ENCODE measurements at places on chromosomes 16 and 17.

- DNase-seq = no peak
Observed at GRCh38 chr16:69319381-69319780, 8.2 kb downstream of the VPS4A start.

DNA sequence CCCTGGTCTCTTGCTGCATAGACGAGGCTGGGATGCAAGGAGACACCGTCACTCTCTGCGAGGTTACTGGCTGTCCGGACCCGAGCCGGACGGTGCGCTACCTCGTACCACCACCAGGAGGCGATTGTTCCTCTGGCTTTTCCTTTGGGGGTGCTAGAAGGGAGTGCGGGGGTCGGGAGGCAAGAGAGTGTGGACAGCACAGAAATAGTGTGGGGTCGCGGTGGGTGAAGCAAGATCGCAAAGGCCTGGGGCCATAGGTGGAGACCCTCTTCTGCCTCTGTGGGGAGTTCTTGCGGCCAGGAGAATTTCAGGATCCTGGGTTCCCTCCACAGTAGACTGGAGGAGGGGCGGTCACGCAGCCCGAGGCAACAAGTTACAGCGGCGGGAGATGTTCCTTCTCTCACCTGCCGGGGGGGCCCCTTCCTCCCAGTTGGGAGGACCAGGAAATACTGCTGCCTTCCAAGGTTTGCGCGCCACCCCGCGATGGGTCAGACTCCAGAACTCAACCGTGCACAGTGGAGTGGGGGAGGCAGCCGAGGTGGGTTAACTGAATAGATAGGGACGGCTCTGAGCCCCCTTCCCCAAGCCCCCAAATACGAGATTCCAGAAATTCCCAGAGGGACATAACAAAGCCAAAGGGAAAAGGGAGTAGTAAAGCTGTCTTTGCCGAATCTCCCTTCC lies 6.9 kb downstream of the PHOSPHO1 start:
- no peak for DNase-seq

DNA sequence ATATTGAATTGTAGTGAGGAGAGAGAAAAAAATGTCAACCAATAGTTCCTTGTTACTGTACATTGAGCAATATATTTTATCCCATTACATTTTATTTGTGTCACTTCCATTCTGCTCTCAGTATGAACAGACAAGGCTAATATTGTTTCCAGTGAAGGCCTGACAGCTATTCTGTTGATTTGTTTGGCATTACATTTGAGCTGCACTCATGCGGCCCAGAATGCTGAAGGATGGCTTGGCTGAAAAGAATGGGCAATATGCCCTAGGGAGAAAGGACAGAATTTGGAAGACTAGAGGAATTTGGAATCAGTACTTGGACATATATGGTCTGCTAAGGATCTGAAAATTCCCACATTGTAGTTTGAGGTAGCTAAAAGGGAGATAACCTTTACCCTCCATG lies 1294.4 kb downstream of the CDH8 start:
- no peak for DNase-seq

DNA sequence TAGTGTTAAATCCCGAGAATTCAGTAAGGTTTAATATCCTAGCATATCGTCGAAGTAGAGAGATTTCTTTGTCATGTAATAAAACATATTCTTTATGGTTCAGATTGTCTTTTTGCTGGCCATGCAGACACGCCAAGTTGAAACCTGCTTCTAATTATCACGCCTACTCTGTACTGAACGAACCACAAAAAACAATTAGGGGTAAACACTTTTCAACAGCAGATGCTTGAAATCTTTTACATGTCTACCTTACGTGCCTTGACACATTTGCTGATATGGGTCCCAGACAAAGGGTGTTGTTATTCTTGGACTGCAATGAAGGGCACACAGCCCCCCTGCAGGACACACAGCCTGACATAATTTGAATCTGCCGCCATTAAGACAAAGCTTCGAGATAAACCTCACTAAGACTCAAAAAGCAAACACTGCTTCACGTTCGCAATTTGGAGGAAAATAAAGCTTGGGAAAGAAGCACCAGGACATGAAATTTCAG lies 13.3 kb downstream of the WIPI1 start:
- no peak for DNase-seq

DNA sequence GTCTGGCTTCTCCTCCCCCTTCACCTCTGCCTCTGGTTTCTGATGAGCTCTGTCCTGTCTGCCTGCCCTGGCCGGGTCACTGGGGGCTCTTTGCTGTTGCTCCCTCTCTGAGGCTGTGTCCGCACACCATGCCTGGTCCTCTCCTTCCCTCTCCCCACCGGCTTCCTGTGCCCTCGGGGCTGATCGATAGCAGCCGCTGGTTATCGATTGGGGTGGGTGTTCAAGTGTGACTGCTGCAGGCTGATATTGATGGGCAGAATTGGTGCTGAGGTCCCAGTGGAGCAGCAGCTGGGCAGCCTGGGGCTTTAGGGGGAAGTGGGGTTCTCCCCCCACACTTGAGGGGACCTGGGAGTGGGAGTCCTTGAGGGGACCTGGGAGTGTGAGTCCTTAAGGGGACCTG lies 16.4 kb downstream of the MRM1 start:
- DNase-seq = no peak

- DNase-seq = peak; percentile 98
Observed at GRCh38 chr17:27540318-27541101, 84.3 kb downstream of the KSR1 start.
